Activated naive CD4-positive, alpha-beta T cell treated with anti-CD3 and anti-CD28 coated beads for 36 hours (primary cell): ENCODE measurements at places on chromosomes 4 and X. TPM values are rescaled to one million over a fixed set of nuclear protein-coding genes. Genes with fewer than 3 reads are reported as not detected.

The CFAP99 gene
- not detected for total RNA-seq

The ALAS2 gene
- not detected for total RNA-seq

The RHOXF1 gene
- not detected for total RNA-seq

The CFP gene
- 6.8 TPM for total RNA-seq

- H3K4me3 ChIP-seq: no peak overlapping the region
- H3K4me1 ChIP-seq: no peaks in the 10 kb centered on the region
- no peaks in the 10 kb centered on the region for H3K36me3 ChIP-seq
- no peak for DNase-seq
Observed at GRCh38 chr4:47505666-47506065, 20.6 kb downstream of the ATP10D start.

GRCh38 chrX:38882894-38883626 is 81.8 kb downstream of the MID1IP1 start:
- H3K4me3 ChIP-seq: no peak overlapping the region
- H3K4me1 ChIP-seq: peaks cover 17% of the 10 kb centered on the region

- H3K4me1 ChIP-seq: peaks cover 32% of the 10 kb centered on the region
- H3K36me3 ChIP-seq: peaks cover 46% of the 10 kb centered on the region
- no peaks in the 10 kb centered on the region for H3K27me3 ChIP-seq
Observed at GRCh38 chr4:77893451-77893850, 30.8 kb downstream of the MRPL1 start.

DNA sequence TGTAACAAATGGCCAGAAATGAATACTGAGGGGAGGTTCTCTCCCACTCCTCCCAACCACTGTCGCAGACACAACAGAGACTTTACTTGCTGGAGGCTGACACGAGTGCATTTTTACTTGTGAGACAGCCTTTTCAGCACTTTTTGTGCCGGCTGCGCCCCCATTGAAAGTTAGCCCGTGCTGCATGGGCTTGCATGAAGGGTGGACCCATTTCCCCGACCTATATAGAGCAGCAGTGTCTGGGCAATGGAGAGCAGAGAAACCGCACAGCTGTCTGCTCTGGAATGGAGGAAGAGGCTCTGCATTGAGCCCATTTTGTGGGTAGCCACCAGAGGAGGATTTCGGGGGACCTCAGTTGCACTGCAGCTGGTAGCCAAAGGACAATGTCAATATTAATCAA is 208.8 kb downstream of the UGT8 start:
- no peaks in the 10 kb centered on the region for H3K4me1 ChIP-seq
- H3K27me3 ChIP-seq: no peaks in the 10 kb centered on the region
- H3K4me3 ChIP-seq: no peak overlapping the region
- no peak overlapping the region for H3K27ac ChIP-seq
- H3K36me3 ChIP-seq: no peaks in the 10 kb centered on the region

GRCh38 chr4:3386526-3386925 is 55.2 kb upstream of the HGFAC start:
- no peaks in the 10 kb centered on the region for H3K36me3 ChIP-seq
- no peak overlapping the region for H3K27ac ChIP-seq
- H3K27me3 ChIP-seq: no peaks in the 10 kb centered on the region
- no peak overlapping the region for H3K4me3 ChIP-seq
- peaks cover 18% of the 10 kb centered on the region for H3K4me1 ChIP-seq

DNA sequence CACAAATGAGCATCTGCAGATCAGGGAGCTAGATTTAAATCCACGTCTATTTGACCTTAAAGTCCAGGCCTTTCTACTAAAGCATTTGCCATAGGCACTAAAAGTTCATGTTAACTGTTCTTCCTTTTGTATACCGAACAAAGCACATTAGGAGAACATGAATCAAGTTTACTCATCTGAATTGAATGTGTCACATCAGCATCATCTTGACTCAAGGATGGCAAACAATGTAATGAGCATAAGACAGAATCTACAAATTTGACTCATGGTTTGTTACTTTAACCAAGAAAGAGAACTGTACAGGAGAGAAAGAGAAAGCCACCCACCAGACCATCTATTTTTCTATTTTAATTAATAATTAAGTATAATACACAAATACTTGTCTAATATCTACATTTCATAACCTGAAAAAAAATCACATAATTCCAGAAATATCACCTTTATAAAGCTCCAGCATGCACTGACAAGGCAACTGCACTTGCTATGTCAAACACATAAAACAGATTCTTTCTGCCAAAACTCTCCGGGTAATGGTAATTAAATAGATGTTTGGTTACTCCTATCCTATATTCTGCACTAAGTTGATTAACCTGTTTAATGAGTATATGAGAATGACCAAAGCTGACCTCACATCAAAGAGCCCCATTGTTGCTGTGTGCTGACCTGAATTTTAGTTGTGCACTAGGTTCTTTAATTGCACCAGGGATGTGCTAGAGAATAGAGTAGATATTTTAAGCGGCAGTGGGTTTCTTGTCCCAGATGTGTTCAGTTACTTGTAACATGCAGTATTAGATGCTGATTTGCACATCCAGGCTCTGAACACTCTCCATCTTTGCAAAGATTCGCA is 42.5 kb upstream of the LEF1 start:
- H3K36me3 ChIP-seq: peaks cover 2% of the 10 kb centered on the region
- H3K4me1 ChIP-seq: peaks cover 44% of the 10 kb centered on the region
- no peak for DNase-seq
- no peaks in the 10 kb centered on the region for H3K27me3 ChIP-seq
- H3K27ac ChIP-seq: no peak overlapping the region

- H3K4me3 ChIP-seq: no peak overlapping the region
- no peaks in the 10 kb centered on the region for H3K4me1 ChIP-seq
- peaks cover 2% of the 10 kb centered on the region for H3K27me3 ChIP-seq
- no peaks in the 10 kb centered on the region for H3K36me3 ChIP-seq
Observed at GRCh38 chr4:13782231-13782630, 154.7 kb upstream of the BOD1L1 start.

GRCh38 chr4:6377626-6378492 is 94.6 kb downstream of the PPP2R2C start:
- H3K27me3 ChIP-seq: peaks cover 4% of the 10 kb centered on the region
- H3K36me3 ChIP-seq: no peaks in the 10 kb centered on the region
- no peak overlapping the region for H3K27ac ChIP-seq
- no peak for DNase-seq

DNA sequence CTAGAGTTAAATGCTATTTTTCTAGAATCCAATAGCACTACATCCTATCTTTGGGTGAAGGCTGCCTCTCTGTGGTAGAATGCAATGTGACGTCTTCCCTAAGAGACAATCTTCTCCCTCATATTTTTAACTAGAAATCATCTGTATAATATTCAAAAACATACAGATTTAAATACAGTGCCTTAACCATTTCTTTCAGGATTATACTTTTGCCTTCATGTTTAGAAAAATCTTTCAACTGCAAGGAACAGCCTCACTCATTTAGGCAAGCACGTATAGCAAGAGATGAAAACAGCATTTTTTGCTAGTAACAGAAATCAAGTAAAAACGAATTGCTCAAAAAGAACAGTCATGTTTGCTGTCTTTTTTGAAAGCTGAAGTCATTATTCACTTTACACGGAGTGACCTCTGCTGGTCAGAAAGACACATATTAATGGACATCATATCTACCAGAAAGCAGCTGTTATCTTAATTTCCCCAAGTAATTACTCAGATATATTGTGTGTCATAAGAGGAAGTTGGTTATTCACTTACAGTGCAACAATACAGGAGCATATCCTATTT is 422.3 kb downstream of the STPG2 start:
- no peaks in the 10 kb centered on the region for H3K4me1 ChIP-seq
- H3K27ac ChIP-seq: no peak overlapping the region
- no peak for DNase-seq
- H3K4me3 ChIP-seq: no peak overlapping the region
- H3K27me3 ChIP-seq: no peaks in the 10 kb centered on the region
- H3K36me3 ChIP-seq: no peaks in the 10 kb centered on the region

- H3K4me1 ChIP-seq: no peaks in the 10 kb centered on the region
- no peaks in the 10 kb centered on the region for H3K27me3 ChIP-seq
- no peaks in the 10 kb centered on the region for H3K36me3 ChIP-seq
- H3K27ac ChIP-seq: no peak overlapping the region
- no peak overlapping the region for H3K4me3 ChIP-seq
- DNase-seq: no peak
Observed at GRCh38 chr4:113086172-113086695, 36.8 kb downstream of the ANK2 start.

DNA sequence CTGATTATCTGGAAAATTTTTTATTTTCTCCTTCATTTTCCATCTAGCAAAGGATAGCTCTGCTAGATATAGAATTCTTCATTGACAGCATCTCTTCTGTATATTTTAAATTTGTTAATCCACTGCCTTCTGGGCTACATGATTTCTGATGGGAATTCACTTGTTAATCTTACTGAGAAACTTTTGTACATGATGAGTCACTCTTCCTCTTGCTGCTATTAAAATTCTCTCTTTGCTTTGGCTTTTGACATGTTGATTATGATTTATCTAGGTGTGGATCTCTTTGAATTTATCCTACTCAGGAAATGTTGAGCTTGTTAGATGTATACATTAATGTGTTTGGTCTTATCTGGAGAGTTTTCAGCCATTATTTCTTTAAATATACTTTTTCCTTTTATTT is 27.5 kb downstream of the OR13H1 start:
- no peak for DNase-seq
- peaks cover 7% of the 10 kb centered on the region for H3K27me3 ChIP-seq
- no peak overlapping the region for H3K27ac ChIP-seq
- no peak overlapping the region for H3K4me3 ChIP-seq
- H3K4me1 ChIP-seq: no peaks in the 10 kb centered on the region

GRCh38 chr4:120858776-120859175 is 63.8 kb downstream of the PRDM5 start:
- no peak overlapping the region for H3K4me3 ChIP-seq
- H3K27me3 ChIP-seq: no peaks in the 10 kb centered on the region
- no peak overlapping the region for H3K27ac ChIP-seq

GRCh38 chr4:154205471-154205870 is 286.1 kb downstream of the DCHS2 start:
- H3K27ac ChIP-seq: no peak overlapping the region
- H3K4me1 ChIP-seq: no peaks in the 10 kb centered on the region
- H3K4me3 ChIP-seq: no peak overlapping the region
- H3K36me3 ChIP-seq: no peaks in the 10 kb centered on the region

GRCh38 chrX:50615570-50616158 is 145.0 kb upstream of the DGKK start:
- H3K4me1 ChIP-seq: no peaks in the 10 kb centered on the region
- no peak overlapping the region for H3K27ac ChIP-seq
- H3K27me3 ChIP-seq: peaks cover 4% of the 10 kb centered on the region
- H3K4me3 ChIP-seq: no peak overlapping the region
- no peaks in the 10 kb centered on the region for H3K36me3 ChIP-seq

GRCh38 chrX:115419069-115419468 is 129.6 kb downstream of the LUZP4 start:
- no peaks in the 10 kb centered on the region for H3K4me1 ChIP-seq
- no peak overlapping the region for H3K27ac ChIP-seq
- no peak for DNase-seq
- no peaks in the 10 kb centered on the region for H3K36me3 ChIP-seq

DNA sequence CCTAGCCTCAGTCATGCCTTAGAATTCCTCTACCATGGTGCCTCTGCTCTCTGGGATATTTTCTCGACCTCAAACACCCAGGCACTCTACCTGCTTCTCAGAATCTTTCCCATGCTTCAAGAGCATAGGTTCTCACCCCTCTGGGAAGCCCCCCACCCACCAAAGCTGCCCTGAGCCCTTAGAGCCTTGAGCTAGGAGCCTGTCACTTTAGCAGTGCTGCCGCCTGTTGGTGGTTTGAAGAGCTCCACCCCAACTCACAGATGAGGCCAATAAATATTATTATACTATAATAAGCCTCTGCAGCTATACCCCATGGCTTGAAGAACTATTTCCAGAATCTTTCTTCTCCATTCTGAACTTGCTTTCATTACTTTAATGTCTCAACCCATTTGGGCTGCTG is 109.7 kb downstream of the RTL5 start:
- peaks cover 5% of the 10 kb centered on the region for H3K27me3 ChIP-seq
- no peak overlapping the region for H3K27ac ChIP-seq
- peak; percentile 39 for DNase-seq
- no peaks in the 10 kb centered on the region for H3K36me3 ChIP-seq

- no peak overlapping the region for H3K4me3 ChIP-seq
- peaks cover 6% of the 10 kb centered on the region for H3K27me3 ChIP-seq
- no peak overlapping the region for H3K27ac ChIP-seq
- H3K4me1 ChIP-seq: no peaks in the 10 kb centered on the region
- no peaks in the 10 kb centered on the region for H3K36me3 ChIP-seq
Observed at GRCh38 chr4:76654791-76655190, 219.8 kb downstream of the SHROOM3 start.

DNA sequence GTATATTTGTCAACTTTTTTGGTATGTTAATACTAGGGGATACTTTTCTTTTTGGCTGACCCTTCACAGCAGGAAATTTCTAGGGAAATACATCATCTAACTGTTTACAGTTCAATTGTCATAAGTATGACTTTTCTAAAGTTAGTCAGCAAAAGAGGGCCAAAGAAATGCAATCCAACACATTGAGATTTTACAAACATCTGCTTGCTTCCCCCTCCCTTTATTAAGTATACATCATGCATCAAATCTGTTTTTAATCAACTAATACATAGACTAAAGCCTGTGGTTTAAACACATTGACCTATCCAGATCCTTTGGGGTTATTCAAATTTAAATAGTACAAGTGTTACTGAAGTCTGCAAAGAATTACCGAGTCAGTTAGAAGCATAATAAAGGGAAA is 93.9 kb downstream of the MID1 start:
- H3K4me1 ChIP-seq: no peaks in the 10 kb centered on the region
- H3K4me3 ChIP-seq: no peak overlapping the region
- no peaks in the 10 kb centered on the region for H3K36me3 ChIP-seq
- no peak overlapping the region for H3K27ac ChIP-seq
- H3K27me3 ChIP-seq: no peaks in the 10 kb centered on the region
